ENCODE measurements at places on chromosomes 5 and 9. TPM values are rescaled to one million over a fixed set of nuclear protein-coding genes. Genes with fewer than 3 reads are reported as not detected.

OTULINL gene
- 3.2 TPM for total RNA-seq

MEF2C gene
- total RNA-seq, result 530 TPM

ADAMTS6 gene
- 0.26 TPM for total RNA-seq

PTPN3 gene
- 46.5 TPM for total RNA-seq

TERT gene
- total RNA-seq, result not detected

PSAT1 gene
- total RNA-seq, result 0.52 TPM

MEIKIN gene
- total RNA-seq, result not detected

PHYKPL gene
- total RNA-seq, result 51.6 TPM

SMU1 gene
- total RNA-seq, result 16.5 TPM

RGS7BP gene
- 0.37 TPM for total RNA-seq

HRCT1 gene
- total RNA-seq, result 0.95 TPM

DNA sequence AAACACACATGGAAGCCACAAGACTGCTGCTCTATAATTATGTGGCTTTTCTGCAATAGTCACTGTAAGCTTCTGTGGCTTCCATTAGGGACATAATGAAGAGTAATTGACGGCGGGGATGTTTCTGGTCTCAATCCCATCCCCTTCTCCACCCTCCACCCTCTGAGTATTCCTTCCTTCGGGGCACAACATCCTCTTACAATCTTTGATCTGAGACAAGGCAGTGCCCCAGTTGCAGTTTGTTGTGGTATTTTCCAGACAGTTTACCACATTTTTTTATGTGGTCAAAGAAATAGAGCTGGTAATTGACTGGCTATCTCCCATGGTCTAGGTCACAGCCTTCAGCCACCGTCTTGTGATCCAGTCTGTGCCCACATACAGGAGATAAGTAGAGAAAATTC lies 277.7 kb downstream of the NR2F1-AS1 start:
- DNase-seq, result no peak

- DNase-seq, result no peak
Measured at GRCh38 chr9:77947651-77948050, 84.0 kb downstream of the GNAQ start.

GRCh38 chr9:113228130-113228665 lies 6.9 kb downstream of the SLC31A1 start:
- DNase-seq, result no peak

DNA sequence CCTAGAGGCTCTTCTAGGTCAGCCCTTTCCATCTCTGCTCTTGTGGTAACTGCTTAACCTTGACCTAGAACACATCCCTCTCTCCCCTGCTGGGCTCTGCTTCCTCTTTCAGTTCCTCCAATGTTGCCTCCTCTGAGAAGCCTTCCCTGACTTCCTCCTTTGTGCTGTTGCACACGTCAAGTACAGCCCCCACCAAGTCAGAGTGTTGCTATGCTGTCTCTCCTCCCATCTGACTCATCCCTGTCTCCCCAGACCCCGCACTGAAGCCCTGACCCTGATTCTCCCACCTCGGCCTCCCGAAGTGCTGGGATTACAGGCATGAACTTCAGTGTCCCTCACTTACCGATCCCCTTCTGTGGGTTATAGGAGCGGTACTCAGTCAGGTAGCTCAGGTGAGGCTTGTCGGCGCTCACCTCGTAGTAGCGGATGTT lies 10.4 kb upstream of the TRIM14 start:
- DNase-seq, result no peak

DNA sequence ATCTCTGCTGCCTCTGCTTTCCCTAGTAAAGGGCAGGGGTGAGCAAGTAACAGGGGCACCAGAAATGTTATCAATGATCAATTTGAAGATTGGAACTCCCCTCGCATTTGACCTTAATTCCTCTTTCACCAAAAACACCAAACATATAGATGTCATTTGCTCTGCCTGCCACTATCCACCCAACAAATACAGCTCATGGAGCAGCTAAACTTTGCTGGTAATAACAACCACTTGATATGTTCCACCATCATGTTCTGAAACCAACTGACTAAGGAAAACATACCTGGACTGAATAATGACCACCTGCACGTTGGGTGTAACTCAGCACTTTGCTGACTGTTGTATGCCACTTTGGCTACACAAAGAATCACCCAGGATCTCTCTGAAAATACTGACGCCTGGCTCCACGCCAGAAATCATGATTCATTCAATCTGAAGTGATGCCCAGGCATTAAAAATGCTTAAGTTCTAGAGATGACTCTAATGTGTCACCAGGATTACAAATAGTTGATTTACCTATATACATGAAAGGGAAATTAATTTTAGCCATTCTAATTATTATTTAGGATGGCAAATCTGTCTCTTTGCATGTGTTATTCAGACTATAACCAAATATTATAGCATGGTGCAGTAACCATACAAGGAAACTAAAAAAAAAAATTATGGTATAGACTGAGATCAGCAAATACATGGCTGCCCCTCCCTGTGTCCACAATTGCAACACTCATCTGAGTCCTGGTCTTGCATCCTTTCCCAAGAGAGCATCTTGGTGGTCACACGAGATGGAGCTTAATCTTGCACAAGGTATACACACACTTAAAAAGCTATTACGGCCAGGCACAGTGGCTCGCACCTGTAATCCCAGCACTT lies 43.1 kb upstream of the TTC39B start:
- DNase-seq, result no peak

- DNase-seq, result no peak
Measured at GRCh38 chr5:53161876-53162275, 52.3 kb upstream of the MOCS2 start.

DNA sequence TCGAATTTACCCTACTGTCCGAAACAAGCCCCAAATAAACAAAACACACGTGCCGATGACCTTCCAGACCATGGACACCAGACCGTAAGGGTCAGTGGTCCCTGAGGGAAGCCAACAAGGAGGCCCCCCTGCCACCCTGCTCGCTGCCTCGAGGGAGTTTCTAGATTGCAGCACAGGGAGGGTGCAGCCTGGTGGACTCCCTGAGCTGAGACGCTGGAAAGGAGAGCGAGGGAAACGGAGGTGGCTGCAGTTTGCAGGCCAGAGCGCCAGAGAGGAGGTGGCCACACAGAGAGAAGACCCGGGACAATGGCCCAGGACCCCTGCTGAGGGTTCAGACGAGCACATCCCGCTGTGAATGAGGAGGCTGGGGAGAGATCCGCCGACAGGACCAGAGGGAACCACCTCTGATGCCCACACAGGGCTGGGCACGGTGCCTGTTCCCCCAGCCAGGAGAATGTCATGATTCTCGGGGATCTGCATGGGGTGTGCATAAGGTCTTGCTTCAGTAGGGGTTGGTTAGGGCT lies 48.9 kb downstream of the SLC6A3 start:
- DNase-seq, result peak; percentile 14

- DNase-seq, result peak; percentile 12
Measured at GRCh38 chr9:2718001-2718697, 839 bp downstream of the KCNV2 start.

- DNase-seq, result no peak
Measured at GRCh38 chr5:55308254-55308836, 556 bp downstream of the MTREX start.

DNA sequence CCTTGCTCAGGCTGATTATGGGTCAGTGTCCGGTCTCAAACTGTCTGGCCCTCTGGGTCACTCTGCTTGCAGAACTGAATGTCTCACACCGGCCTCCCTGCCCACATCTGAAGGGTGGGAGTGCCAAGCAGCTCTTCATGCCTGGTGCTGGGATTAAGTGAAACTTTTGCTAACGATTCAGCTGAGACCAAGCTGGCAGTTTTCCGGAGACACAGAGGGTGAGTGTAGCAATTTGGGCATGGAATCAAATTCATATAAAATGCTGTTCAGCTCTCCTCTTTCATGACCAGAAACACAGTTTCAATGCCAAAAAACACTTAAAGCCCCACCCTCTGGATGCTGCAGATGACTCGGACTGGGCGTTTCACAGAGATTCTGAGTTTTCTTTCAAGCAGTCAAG lies 207.5 kb downstream of the NXNL2 start:
- peak; percentile 71 for DNase-seq

DNA sequence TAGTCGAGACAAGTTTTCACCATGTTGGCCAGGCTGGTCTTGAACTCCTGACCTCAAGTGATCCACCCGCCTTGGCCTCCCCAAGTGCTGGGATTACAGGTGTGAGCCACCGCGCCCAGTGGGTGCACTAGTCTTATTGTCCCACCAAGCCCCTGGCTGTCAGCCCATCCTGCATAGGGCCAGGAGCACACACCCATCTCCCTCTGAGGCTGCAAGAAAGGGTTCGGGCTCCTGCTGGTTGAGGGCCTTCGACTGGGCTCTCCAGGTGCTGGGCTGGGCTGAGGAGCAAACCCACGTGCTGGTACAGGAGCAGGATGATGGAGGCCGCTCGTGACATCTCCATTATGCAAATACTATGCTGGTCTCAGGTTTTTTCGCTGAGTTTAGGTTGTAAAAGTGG lies 25.1 kb upstream of the RNF130 start:
- no peak for DNase-seq

DNA sequence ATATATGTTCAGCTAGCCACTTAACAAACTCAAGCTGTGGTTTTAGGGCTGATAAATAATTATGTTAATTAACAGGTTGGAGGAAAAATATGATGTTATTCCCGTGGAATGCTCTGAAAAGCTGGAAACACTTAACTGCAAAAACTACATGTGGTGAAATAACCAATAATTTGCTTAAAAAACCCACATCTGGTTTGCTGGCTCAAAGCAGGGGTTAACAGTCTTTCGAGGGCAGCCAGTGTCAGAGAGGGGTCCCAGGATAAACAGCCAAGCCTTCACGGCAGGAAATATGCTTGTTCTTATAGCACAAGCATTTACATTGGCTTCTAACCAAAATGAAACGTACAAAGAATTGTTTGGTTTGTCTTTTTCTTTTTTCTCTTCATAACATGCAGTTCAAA lies 254.0 kb upstream of the GAS1 start:
- no peak for DNase-seq

DNA sequence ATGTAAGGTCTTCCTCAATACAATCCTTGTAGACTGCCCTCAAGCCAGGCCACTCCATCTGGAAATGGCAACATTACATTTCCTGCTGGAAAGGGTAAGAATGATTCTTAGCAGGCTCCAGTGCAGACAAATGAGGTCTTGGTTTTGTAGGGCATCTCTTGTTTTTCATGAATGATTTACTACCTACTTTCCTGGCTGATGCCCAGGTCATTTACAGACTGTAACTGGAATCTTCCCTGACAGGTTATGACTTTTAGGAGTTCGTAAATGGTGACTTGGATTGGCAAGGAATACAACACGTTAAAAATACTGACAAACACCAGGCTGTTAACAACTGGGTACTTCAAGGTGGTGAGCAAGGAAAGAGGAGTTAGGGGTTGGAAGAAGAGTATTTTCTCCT lies 510.5 kb upstream of the TNC start:
- no peak for DNase-seq

- no peak for DNase-seq
Measured at GRCh38 chr9:84239343-84239742, 101.2 kb downstream of the SLC28A3 start.

- no peak for DNase-seq
Measured at GRCh38 chr5:149636191-149636860, 55.0 kb downstream of the ARHGEF37 start.

GRCh38 chr9:92718086-92719001 lies 46.3 kb downstream of the BICD2 start:
- DNase-seq, result no peak

DNA sequence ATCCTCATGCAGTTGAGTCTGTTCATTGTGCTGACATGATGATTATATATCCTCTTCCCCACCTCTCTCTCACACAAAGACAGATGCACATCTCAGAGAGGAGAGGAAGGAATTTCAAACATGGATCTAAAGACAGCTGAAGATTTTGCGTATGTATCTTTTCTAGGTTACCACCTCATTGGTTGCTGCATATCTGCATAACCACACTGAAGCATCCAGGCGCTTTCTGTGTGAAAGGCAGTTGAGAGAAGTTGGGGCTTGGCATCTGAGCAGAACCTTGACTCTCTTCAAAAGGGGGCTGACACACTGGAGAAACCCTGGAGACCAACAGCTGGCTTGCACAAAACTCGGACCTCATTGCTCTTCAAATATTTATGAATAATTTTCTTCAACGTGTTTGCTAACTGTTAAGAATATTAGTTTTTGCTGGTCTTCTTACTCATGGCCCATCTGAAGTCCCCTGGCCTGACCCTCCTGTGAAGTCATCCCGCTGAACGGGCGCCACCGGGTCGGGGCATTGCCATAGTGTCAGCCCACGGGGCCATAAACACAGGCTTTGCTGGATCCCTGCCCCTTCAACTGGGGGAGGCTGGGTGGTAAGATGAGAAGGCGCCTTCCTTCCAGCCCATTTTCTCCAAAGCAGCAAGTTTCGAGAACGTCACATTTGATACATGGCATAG lies 593.2 kb upstream of the CLINT1 start:
- peak; percentile 76 for DNase-seq

DNA sequence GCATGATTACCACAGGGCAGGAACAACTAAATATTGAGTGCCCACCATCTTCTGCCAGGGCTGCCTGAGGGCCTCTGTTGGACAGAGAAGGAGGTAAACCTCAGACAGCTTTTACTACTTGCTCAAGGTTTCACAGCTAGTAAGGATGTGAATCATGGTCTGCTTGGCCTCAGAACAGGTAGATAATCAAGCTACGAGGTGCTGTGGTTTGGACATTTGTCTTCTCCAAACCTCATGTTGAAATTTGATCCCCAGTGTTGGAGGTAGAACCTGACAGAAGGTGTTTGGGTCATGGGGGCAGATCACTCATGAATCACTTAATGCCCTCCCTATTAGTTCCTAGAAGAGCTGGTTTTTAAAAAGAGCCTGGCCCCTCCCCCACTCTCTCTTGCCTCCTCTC lies 541.2 kb upstream of the TRPC7 start:
- DNase-seq, result no peak

DNA sequence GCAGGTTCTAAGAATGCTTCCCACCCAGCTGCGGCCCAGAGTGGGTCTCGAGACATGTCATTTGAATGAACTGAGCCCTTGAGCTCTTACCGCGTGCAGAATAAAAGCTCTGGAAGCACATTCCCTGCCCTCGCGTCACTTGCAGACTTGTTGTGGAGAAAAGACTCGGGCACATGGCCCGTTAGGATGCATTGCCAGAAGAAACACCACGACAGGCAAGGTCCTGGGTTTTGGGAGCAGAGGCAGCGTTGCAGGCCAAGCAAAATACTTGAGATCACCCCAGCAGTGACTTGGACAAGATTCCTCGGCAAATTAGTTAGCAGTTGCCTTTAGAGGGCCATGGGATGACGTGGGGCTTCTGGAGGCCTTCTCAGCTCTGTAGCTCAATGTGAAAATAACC lies 170.8 kb upstream of the MSX2 start:
- DNase-seq, result peak; percentile 58

GRCh38 chr9:124726886-124727285 lies 44.2 kb downstream of the NR6A1 start:
- DNase-seq, result no peak

GRCh38 chr5:55485073-55485472 lies 49.7 kb downstream of the PLPP1 start:
- DNase-seq, result no peak
